Kidney glomerular epithelial cell (primary cell): ENCODE measurements at places on chromosomes 2 and 18.

DNA sequence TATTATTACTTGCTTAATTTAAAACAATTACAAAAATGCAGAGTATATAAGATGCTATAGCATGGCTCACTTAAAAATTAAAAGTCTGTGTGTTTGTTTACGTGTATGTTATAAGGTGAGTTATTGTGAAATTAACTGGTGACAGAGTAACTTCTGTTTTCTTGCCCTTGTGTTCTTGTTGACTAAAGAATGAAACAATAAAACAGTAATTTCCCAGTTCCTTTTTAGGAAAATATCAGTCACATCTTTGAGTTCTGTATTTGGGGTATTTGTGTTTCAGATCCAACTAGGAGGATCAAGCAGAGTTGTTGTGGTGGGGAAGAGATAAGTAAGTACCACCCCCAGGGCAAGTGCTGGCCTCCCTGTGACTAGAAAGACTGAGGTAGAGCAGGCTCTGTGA is 143.6 kb downstream of the CCDC148 start:
- DNase-seq, result no peak

- no peak for DNase-seq
Measured at GRCh38 chr2:159077869-159078268, 109.4 kb downstream of the TANC1 start.

DNA sequence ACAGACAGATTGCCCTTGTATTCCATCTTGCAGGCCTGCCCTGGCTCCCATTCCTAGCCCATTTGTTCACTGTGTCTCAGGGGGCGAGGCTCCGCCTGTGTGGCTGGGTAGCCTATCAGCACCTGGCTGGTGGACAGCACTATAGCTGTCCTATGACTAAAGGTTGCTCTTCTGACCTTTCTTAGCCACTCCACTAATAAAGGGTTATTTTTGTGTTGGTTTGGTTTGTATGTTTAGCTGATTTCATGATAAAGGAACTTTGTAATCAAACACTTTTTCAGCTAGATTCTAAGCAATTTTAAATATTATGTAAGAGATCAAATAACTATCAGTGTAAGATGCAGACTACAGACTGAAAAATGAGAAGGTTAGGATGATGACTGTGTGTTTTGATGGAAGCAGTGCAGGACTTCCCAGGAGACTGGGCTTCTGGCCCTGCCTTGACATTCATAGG is 72.2 kb downstream of the CRIM1 start:
- no peak for DNase-seq

DNA sequence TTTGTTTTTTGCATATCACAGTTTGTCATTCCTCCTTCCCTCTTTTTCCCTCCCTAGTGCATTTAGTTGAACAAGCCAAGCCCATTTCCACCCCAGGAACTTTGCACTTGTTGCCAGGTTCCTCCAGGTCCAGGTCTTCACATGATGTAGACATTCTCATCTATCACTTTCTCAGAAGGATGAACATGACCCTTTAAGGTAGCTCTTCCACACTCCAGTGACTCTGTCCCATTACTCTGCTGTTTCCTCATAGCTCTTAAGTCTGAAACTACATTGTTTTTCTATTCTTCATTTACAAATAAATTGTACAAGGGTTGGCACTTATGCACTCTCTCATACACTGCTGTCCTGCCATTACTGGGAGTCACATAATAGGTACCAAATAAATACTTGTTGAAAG is 6.1 kb downstream of the KYNU start:
- DNase-seq, result no peak

DNA sequence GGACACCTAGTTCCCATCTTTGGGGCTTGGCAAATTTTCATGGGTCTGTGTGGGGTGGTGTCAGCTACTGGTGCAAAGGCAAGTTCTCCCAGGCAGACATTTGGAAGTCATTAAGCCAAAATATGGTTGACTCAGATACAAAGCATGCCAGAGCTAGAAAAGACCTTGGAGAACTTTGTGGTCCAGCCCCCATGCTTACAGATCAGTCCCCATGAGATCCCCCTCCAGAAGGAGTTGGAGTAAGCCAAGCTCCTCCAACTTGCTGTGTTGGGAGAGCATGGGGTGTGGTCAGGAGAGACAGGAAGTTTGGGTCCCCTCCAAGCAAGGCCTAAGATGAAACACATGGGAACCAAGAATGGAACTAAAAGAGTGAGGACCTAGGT is 224.5 kb downstream of the CYP26B1 start:
- no peak for DNase-seq
